ENCODE measurements at places on chromosomes 12 and 14. TPM values are rescaled to one million over a fixed set of nuclear protein-coding genes. Genes with fewer than 3 reads are reported as not detected.

RIMBP2 gene
- 8.3 TPM for total RNA-seq

FBLN5 gene
- total RNA-seq = 41.5 TPM

TSPAN8 gene
- total RNA-seq = not detected

EPYC gene
- not detected for total RNA-seq

SAV1 gene
- total RNA-seq = 31.7 TPM

NYNRIN gene
- 171 TPM for total RNA-seq

TAS2R46 gene
- total RNA-seq = 3.8 TPM

TMTC2 gene
- 38.3 TPM for total RNA-seq

DDX47 gene
- total RNA-seq = 70.4 TPM

IAPP gene
- not detected for total RNA-seq

GRCh38 chr12:20409607-20410377 is 41.5 kb downstream of the PDE3A start:
- DNase-seq = no peak

GRCh38 chr12:52073531-52074381 is 4.0 kb downstream of the ATG101 start:
- no peak for DNase-seq

DNA sequence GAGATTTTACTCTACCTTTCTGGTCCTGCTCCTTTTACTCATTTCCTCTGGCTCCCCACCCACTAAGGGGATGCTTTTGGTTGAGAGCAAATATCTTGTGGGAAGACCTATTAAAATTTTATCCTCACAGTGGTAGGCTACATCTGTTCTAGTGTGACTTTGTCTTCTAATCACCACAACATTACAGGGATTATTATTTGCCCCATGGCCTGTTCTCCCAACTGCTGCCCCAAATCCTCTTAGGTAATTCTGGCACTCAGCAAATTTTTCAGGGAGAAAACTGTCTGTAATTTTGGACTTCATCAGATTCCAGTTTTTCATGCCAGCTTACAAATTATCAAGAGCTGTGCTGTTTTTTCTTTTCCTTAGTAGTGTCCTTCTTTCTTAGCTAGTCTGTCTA is 172.3 kb downstream of the GPHN start:
- DNase-seq = no peak

- no peak for DNase-seq
Measured at GRCh38 chr12:3629057-3629830, 123.7 kb downstream of the CRACR2A start.

- no peak for DNase-seq
Measured at GRCh38 chr12:10122689-10123088, 7.3 kb downstream of the CLEC7A start.

GRCh38 chr12:12870465-12870864 is 20.9 kb upstream of the GPRC5A start:
- no peak for DNase-seq

DNA sequence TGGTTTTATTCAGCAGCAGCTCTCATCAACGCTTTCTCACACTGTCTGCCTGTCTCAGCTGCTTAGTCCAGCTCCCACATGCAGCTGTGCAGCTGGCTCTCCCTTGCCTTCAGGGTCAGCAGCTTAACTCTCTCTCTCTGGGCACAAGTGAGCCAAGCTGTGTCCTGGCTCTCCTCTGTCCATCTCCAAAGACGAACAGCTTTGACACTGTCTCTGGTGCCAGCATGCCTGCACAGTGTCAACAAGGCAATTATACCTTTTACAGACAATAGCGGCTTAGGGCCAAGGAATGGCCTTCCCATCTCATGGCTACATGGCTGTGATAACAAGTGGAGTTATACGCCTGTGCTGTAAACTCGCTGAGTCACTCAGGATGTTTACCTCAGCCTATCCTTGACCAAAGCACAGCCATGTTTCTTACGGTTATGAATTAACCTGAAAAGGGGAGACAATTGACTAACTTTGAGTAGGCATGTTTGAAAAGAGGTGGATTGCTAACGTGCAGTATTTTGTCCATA is 38.4 kb upstream of the MANSC4 start:
- DNase-seq = no peak

DNA sequence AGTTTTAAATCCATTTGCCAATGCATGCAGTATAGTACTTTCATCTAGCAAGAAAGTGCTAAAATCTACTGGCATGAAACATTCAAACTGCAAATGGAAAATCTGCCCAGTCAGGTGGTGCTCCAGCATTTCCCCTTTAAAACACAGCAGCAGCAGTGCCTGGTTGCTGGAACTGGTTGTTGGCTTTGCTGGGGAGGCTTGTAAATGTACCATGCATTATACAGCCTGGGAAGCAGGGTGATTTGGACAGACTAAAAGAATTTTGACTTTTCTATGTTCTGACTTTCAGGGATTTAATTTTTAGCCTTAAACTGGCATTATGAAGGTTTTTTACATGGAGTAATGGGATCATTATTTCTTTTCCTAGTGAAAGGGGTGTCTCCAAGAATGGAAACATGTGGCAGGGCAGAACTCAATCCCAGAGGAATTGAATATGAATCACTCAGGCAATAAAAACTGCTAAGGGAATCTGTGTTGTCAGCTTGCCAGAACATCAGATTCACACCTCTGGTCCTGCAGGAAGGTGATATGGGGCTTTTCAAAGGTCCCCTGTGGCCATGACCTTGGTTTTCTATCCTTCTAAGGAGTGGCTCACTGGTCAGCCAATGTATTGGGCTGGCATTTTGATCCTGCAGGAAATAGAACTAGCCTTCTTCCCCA is 9.0 kb upstream of the PAX9 start:
- no peak for DNase-seq

GRCh38 chr12:105444653-105445102 is 114.2 kb downstream of the C12orf75 start:
- no peak for DNase-seq

GRCh38 chr12:124626971-124627411 is 59.6 kb upstream of the NCOR2 start:
- DNase-seq = no peak

DNA sequence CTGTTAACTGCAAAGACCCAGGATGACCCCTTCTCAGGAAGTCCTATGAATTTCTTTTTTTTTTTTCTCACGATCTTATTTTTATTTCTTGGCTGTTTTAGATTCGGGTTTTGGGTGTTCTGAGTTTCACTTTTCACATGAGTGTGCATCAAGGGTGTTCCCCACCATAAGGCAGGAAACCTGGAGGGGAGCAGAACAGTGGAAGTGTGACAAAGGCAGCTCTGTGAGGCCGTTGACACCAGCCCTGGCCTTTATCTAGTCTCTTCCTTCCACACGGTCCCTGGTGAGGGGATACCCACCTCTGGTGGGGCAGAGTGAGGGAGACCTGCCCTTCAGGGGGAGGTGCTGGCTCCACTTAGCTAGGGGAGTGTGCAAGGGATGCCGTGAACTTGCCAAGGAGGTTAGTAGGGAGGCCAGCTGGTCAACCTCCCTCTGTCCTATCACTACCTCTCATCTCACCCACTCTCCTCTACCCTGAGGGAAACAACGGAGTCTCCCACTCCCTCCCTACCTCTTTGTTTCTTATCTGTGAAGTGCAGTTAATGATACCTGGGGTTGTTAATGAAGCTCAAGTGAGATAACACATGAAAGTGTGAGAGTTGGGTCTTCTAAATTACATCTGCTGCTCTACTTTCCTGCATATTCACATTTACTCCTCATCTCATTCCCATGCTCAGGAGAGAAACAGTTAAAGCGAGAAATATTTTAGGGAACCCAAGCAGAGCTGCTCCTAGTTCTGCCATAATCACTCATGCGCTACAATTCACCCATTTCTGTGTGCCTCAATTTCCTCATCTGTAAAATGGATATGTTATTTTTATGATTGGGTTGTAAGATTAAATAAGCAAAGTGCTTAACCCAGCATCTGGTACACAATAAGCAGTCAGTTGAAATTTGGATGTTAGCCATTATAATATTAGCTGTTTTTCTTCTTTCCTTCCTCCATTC is 4.4 kb upstream of the GALNT6 start:
- no peak for DNase-seq

- no peak for DNase-seq
Measured at GRCh38 chr12:88230271-88230670, 88.2 kb downstream of the TMTC3 start.

GRCh38 chr12:10960211-10960610 is 21.1 kb upstream of the TAS2R14 start:
- DNase-seq = no peak

GRCh38 chr12:100138048-100138802 is 4.4 kb downstream of the BLTP3B start:
- DNase-seq = no peak

- no peak for DNase-seq
Measured at GRCh38 chr12:58425481-58426392, 484.4 kb downstream of the ATP23 start.

DNA sequence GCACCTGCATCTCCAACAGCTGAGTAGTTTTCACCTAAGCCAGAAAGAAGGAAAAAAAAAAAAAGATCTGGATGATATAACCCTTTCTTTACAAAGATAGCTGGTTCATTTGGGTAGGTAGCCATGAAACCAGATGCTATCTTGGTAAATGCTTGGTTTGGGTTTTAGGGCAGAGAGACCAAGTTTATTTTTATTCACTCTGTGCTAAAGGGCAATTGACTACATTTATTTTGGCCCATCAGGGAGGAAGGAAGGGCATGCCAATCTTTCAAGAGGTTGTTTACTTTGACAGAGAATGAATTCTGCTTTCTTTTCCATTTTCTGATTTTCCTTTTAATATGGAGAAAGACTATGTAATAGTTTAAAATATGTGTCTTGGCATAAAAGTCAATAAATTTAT is 91.0 kb downstream of the NTN4 start:
- DNase-seq = no peak

DNA sequence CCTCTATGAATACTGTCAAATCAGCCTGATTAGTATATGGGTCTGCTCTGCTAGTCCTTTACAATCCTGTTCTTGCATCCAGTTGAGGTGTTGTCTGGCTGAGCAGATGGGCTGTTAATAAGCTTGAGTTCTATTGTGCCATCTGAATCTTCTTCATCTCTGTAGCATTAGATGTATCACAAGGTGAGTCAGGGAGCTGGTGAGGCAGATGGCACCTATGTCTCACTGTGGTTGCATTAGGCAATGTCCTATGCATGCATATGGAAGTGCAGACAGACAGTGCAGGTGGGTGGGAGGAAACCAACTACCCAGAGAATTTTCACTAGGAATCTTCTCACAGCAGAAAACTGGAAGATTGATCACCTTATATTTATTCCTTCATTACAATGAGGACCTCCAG is 165.7 kb upstream of the STXBP6 start:
- no peak for DNase-seq

GRCh38 chr12:51393676-51394545 is 2.7 kb upstream of the GALNT6 start:
- DNase-seq = no peak

DNA sequence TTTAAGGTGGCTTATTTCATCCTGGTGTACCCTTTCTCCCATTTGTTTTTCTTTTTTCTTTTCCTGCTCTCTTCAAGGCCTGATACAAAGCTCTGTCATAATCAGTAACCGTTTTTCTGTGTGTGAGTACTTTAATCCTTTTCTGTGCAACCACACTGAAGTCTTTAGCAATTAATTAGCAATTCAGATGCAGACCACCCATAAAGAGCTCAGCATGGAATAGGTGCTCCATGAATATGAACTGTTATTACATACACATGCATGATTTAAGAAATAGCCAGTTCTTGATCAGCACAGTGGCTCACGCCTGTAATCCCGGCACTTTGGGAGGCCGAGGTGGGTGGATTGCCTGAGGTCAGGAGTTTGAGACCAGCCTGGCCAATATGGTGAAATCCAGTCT is 1386.6 kb downstream of the AACS start:
- no peak for DNase-seq

DNA sequence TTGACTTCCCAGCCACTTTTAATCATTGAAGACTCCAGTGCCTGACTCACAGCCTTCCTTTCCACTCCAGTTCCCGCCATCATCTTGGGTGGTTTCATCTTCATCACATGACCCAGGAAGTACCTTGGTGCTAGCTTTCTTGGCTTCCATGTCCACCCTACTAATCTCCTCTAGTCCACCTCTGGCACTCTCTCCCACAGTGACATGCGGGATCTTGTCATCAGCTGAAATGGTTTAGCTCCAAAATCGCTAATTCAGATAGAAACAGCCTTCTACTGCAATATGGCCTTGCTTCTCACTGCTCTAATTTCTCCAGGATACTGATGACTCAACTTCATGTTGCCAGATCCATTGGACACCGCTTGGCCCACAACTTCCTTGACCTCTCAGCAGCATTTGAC is 24.5 kb downstream of the WDR20 start:
- no peak for DNase-seq

- no peak for DNase-seq
Measured at GRCh38 chr12:12018454-12018853, 52.3 kb upstream of the BCL2L14 start.

- no peak for DNase-seq
Measured at GRCh38 chr12:12704593-12705230, 8.7 kb upstream of the GPR19 start.

DNA sequence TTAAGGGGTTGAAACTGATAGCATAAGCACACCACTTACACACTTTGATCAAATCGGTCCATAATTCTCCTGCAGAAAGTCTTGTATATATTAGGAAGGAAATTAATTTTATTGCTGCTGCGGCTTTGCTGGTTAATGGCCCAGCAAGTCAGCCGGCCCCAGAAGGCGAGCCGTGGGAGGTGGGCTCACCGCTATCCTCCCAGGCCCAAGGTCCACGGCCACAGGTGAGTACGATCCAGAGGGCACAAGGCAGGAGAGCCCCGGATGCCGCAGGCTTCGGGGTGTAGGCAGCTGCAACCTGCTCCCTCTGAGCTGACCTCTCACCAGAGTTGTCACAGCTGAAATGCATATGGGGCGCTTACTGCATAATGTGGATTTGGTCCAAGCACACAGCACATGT is 165.7 kb downstream of the TBX5 start:
- DNase-seq = no peak

DNA sequence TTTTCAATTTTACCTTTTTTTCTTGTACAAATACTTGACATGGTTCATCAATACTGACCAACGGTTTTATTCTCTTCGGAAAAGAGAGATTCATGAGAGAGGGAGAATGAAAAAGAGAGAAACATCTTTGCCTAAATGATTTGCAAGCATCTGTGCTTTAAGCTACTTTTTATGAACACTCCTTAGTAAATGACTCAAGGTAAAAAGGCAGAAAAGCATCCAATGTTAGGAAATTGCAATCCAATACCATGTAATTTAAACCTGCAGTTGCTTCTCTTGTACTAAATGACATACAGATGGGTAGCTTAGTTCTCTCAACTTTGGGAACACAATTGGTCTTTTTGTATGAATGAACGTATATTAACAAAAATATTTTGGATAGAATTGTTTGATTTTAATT is 46.1 kb downstream of the MSRB3 start:
- DNase-seq = no peak

Measured in mesothelial cell of epicardium (in vitro differentiated cells).